ENCODE measurements at places on chromosomes 4 and X.

- no peak for DNase-seq
Observed at GRCh38 chr4:36332782-36333131, 51.3 kb downstream of the DTHD1 start.

- DNase-seq: peak; percentile 14
Observed at GRCh38 chr4:71187404-71188155, 151.2 kb upstream of the SLC4A4 start.

DNA sequence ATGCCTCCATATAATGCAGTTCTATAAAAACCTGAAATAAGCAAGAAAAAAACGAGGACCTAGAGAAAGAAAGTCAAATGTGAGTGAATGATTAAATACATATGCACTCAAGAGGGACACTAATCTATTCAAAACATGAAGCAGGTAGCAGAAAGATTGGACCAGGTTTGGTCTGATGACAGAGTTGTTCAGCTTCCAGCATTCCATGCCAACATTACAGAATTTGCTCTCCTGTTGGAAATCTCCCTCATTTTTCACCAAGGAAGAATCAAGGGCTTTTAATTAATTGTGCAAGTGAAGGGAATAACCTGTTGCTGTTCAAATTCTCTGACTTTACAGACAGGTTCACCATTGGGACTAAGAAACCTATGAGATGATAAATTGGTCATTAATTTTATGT is 379.0 kb upstream of the RASGEF1B start:
- no peak for DNase-seq

DNA sequence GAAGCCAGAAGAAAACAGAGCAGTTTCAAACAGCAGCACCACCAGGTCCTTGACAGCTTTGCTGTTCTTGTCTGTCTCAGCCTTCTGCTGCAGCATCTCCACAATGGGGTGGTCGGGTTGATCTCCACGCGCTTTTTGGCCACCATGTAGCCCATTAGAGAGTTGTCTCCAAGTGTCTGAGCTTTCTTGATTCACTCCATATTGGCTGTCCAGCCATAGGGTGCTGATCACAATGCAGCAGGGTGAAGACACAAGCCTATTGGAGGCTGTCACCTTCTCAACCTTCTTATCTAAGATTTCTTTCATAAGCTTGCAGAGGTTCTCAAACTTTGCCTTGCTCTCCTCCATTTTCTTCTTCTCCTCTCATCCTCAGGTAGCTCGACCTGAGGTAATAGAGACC is 175.4 kb upstream of the S100G start:
- DNase-seq: no peak

DNA sequence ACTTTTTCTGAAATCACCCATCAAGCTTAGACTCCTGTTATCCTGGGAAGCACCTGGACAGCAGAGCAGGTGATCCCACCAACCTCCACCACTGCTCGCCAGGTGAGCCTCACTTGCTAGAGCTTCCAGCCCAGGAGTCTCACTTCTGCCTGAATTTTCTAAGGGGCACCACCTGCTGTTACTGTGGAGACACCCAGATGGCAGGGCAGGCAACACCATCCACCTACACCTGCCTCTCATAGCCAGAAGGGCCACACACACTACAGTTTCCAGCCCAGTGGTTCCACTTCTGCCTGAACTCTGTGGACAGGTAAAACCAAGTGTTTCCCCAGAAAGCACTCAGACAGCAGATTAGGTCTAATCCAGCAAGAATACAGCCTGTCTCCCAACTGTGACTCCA is 262.0 kb downstream of the ARAP2 start:
- no peak for DNase-seq

DNA sequence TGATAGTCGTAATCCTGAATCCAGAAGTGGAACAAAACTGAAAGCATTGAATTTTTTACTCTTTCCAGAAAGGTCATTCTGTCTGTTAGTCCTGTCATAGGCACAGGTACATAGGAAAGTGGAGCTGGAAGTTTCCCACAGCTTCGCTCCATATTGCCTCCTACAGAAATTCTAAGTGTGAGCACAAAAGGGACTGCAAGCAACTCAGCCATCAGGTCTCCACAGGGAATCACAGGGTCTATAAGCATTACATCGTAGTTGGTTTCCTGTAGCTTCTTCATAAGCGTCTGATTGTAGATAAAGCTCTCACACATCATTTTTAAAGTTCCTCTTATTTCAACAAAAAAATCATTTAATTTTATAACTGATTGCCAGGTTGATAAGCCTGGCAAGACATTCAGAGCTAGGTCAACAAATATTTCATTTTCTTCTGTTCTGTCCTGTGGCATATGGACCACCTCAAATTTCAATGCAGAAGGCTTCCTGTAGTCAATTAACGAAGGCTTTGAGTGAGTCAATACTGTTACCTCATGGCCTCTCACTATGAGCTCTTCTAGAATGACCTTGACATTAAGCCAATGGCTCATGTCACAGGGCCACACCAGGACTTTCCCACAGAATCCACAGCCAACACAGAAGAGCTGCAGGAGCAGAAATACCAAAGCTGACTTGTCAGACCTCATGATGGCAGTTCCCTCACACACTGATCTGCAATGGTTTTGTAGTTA is at the start of gene UGT2A3:
Gene UGT2A3 (minus strand): TSS at position 727 of the 728 bp plus-strand sequence. CDS start 44 bp downstream, at position 683.
- DNase-seq: no peak
